Activated CD4-positive, CD25-positive, alpha-beta regulatory T cell treated with anti-CD3 and anti-CD28 coated beads, Interleukin-2, amount 50 U/mL, for 24 hours (primary cell): ENCODE measurements at places on chromosomes 3 and 15.

DNA sequence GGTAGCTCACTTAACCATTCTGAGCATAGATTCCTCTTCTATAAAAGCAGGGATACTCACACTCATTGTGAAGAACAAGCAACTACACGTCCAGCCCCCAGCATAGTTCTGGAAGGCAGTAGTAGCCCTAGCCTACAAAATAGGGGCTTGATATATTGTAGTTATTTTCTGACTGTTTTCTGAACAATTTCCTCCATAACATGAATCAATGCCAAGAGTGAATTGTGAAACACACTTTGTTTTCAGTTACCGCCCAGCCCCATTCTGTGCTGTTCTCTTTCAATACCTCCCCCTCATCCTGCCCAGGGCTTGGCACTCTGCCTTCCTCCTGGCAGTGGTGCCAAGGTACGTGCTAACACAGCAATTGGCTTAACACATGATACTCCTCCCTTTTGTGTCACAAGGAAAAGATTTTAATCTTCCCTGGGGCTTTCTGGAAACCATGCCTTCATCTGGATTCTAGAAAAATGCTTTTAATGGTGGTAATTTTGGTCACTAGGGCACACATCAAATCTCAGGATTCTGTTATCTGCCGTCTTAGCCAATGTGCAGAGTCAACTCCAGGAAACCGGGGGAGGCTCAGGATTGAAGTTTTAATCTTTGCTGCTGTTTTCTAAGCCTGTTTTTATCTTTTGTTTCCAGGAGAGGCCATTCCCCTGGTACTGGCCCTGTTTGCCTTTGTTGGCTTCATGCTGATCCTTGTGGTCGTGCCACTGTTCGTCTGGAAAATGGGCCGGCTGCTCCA lies 37.2 kb downstream of the IL20RB start:
- ATAC-seq = no peak

DNA sequence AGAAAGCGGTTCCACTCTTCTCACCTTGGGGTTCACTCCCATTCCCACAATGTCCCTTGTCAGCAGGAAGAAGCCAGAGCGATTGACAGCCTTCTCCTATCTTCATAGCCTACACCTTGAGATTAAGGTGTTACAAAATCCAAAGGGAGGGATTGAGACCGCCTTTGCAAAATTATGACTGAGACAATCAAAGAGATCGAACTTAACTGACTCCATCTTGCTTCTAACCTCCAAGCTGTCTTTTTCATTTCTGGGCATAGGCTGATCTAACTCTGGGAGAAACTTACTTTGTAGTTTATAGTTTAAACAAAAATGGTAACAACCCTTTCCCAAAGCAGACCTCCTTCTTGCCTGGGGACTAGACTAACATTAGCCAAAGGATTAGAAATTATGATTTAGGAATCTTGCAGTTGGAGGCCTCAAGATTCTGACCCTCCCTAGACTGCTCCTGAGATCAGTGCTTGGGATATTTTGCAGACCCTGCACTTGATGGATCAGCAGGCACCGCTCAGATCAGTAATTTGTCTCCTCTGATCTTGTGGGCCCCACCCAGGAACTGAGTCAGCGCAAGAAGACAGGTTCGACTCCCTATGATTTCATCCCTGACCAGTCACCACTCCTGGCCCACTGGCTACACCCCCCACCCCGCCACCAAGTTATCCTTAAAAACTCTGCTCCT lies 40.0 kb downstream of the PAQR5 start:
- no peak for ATAC-seq

- no peak for ATAC-seq
Observed at GRCh38 chr3:182740710-182741109, 52.6 kb upstream of the ATP11B start.

- ATAC-seq = no peak
Observed at GRCh38 chr3:37923569-37924040, 61.9 kb downstream of the CTDSPL start.

GRCh38 chr3:31106204-31106603 lies 211.7 kb upstream of the GADL1 start:
- no peak for ATAC-seq

- no peak for ATAC-seq
Observed at GRCh38 chr15:66649235-66649984, 52.6 kb upstream of the SMAD6 start.

GRCh38 chr3:61877359-61878138 lies 316.2 kb downstream of the PTPRG start:
- ATAC-seq = no peak

- ATAC-seq = no peak
Observed at GRCh38 chr3:168422843-168423242, 327.1 kb upstream of the GOLIM4 start.

- ATAC-seq = no peak
Observed at GRCh38 chr3:122563717-122564025, 429 bp downstream of the PARP9 start.

DNA sequence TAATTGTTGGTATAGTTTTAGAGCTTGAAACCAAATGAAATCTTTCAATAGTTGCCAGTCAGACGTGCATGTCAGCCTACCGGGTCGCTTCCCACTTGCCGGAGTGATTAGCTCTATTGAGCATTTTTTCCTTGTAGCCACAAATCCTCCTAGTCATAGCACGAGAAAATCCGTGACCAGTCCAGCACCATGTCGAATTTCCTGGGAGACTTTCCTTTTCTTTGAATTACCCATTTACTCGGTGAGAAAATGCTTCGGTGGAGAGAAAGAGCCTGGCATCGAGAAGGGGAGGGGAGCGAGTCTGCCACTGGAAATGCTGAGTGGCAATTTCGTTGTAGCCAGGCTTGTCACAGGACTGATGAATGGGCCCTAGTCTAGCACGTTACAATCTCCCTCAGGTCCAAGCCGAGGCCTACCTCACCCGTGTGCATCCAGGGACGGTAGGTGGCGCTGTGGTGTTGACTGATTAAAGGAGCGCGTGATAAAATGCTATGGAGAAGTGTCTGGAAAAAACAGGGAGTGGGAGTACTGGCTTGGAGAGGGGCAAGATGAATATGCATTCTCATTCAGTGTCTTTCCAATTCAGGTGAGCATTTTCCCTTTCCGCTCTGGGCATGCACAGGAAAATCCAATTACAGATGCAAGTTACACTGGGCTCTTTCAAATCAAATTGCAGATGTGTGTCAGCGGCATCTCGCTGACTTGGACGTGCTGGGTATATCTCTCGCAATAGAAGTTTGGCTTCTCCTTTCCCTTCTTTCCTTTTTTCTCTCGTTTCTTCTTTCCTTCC lies 238.8 kb downstream of the EDEM1 start:
- ATAC-seq = peak; percentile 53

DNA sequence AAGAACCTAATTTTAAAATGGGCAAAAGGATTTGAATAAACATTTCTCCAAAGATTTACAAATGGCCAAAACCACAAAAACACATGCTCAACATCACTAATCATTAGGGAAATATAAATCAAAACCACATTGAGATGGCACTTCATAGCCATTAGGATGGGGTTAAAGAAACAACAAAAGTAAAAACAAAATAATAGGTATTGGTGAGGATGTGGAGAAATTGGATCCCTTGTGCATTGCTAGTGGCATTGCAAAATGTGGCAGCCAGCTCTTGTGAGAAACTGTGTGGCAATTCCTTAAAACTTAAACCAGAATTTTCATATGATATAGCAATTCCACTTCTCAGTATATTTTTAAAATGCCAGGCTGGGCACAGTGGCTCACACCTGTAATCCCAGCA lies 126.5 kb downstream of the STT3B start:
- no peak for ATAC-seq

GRCh38 chr15:68984586-68984985 lies 29.9 kb upstream of the NOX5 start:
- no peak for ATAC-seq

DNA sequence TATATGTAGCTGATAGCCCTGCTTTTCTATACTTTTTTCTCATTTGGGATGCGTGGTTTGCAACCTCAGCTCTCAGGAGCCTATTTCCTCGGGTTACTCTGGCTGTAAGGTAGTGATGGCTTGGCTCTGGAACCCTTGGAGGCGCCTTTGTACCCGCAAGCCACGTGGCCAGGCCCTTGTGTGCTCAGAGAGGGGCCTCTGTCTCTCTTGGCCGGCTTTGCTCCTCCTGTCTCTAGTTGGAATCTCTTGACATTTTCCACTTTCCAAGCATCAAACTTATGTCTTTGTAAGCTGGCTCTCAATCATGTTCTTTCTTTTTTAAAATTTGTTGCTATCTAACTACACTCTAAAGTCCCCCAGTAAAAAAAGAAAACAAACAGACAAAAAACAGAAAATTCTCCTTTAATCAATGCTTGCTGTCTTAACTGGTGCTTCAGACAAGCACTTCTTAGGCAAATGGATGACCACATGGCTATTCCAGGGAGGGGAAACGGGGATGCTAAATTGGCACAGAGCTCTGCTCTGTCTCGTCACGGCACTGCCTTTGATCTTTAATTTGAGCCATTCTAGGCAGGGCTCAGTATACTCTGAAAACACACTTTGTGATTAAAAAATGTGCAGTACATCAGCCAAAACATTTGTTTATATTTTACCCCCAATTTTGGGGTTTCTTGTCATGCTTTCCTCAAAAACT lies 180.4 kb upstream of the NR2E3 start:
- no peak for ATAC-seq

DNA sequence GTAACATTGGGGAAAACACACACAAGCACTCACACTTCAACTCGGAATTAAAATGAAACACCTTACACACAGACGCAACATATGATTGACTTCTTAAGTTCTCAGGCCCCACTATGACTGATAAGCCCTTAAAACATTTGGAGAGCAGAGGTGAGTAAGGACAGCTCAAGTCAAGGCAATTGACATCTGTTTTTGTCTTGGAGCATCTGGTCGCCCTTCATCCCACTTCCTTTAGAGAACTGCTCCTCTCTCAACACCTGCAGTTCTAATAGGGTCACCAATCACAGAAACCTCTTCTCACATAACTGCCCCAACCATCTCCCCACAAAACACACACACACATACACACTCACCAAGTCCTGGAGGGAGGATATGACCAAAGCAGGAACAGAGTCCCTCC lies 43.4 kb downstream of the ERC2 start:
- no peak for ATAC-seq

GRCh38 chr3:146403792-146404191 lies 65.6 kb downstream of the PLSCR2 start:
- no peak for ATAC-seq
